Activated CD8-positive, alpha-beta memory T cell treated with anti-CD3 and anti-CD28 coated beads for 24 hours (primary cell): ENCODE measurements at places on chromosomes 12 and 14.

DNA sequence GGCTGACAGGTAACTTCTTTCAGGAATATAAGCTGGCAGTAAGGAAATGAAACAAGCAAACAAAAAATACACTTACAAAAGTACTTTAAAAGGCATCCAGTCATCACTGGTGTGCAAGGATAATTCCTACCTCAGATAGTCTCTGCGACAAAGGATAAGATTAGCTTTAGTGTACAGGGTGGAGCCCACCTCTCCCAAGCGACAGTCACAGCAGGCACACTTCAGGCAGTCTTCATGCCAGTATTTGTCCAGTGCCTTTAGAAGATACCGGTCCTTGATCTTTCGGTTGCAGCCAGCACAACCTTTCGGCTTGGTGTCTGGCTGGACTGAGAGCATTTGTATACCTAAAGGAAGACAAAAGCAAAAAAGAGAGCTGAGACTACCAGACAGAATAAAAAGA, 5.4 kb downstream of the LMO3 start:
- no peak for DNase-seq

DNA sequence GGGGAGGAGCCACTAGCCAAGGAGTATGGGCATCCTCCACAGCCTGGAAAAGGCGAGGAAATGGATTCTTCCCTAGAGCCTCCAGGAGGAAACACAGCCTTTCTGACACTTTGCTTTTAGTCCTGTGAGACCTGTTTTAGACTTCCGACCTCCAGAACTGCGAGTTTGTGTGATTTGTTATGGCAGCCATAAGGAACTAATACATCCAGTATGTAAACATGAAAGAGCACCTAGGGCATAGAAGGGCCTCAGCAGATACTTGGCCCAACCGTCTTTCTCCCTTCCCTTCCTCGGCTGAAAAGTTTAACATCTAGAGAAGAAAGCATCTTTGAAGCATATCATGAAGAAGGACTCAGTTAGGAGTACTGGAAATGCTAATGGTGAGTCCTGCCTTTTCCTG, 3.6 kb downstream of the HIP1R start:
- DNase-seq, result no peak

DNA sequence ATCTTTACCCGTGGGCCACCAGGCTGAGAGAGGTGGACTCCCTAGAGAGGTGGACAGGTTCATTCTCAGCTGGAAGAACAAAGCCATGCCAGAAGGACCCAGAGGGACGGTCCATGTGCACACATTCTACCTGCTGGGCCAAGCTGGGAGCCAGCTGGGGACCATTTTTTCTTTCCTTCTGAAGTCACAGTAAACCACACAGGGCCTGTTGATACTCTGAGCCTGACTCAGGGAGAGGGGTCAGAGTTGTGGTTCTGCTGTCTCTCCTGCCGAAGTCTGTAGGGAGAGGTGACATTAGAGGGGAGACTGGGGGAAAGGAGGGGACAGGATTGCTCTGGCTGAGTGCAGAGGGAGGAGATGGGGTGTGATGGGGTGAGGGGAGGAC, 148.6 kb downstream of the TSPAN9 start:
- no peak for DNase-seq

- no peak for DNase-seq
These were observed 3.5 kb upstream of the SEL1L start for GRCh38 chr14:81537193-81537592.

GRCh38 chr14:100674428-100674827, 52.3 kb upstream of the DLK1 start:
- no peak for DNase-seq

DNA sequence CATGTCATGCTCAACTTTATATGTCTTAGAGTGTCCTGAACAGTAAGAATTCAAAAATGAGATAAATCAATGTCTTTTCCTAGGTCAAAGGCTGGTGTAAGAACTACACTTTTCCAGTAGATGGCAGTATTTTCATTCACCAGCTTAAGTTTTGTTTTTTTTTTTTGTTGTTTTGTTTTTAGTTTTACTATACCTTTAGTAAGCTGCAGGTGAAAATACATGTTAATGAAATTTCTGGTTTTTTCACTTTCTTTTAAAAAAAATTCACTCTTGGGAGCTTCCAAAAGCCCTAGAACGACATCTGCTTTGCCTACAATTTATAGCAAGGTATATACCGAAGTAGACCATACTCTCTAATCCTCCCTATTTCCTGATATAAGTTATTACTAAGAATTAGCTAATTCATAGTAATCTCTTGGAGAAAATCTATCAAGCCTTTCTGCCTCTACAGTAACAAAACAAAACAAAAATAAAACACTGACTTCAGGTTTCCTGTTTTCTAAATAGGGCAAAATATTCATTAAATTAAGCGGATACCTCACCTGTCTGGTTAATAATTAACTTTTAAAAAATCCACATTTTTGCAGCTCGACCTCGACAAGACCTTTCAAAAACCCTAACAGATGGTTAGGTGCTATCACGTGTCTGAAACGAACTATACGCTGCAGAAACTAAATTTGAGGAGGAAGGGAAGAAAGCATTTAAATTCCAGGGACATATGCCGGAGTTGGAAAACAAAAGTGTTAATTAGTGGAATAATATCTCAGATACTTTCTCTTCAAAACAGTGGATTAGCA, 2.7 kb upstream of the SAMD4A start:
- DNase-seq, result no peak

GRCh38 chr14:64170181-64170580, 124.0 kb downstream of the ESR2 start:
- no peak for DNase-seq
